GM18507 (cell line): ENCODE measurements at places on chromosomes 1 and 21.
A peak's percentile ranks its signal among the peaks of the same experiment; 100 is the strongest.

DNA sequence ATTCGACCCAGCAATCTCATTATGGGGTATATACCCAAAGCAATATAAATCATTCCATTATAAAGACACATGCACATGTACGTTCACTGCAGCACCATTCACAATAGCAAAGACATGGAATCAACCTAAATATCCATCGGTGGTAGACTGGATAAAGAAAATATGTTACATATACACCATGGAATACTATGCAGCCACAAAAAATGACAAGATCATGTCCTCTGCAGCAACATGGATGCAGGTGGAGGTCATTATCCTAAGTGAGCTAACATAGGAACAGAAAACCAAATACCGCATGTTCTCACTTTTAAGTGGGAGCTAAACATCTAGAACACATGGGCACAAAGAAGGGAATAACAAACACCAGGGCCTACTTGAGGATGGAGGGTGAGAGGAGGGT, 115.5 kb downstream of the PTPN14 start:
- no peak for DNase-seq

DNA sequence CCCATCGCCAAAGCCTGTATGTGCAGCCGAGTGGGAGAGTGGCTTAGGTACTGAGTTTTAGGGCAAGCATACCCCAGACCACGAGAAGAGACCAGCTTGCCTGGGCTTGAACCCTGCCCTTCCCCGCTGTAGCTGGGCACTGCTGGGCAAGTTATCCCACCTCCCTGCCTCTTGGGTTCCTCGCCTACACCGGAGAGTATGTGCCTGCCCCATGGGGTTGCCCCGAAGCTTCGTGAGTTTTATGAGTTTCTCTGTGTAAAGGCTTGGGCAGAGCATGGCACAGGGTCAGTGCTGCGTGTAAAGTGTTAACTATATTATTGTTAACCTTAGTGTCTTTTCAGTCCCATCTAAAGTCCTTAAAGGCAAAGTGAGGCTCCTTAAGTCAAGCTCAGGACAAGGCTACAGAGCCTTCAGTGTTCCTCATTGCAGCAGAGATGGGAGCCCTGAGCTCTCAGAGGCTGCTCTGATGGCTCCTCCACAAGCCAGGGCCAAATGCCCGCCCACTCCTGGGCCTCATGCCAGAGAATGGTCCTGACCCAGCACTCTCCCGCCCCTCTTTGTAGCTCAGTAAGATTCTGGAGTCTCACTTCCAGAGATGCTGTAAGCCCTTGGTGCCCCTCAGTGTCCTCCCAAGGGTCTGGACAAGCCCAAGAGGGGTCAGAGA, 37.0 kb upstream of the KCNA10 start:
- DNase-seq = no peak

DNA sequence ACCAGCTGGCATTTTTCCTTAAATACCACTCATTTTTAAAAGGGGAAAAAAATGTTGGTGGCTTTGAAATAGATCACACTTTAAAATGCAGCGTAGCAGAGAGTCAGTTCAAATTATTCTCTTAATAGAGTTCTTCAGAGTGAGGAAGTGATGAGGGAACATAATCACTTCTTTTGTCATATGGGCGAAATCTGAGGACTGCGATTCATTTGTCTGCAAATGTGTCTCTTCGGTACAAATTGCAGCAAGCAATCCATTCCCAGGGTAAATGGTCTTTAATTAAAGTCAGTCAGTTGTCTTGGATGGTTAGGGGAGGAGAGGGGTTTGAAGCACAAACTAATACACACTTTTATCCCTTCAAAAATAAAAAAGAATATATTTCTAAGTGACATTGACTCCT, 86.0 kb upstream of the SELENON start:
- DNase-seq = no peak

- DNase-seq = no peak
Observed at GRCh38 chr1:22646384-22646783, 3.0 kb downstream of the C1QC start.

- peak; percentile 9 for DNase-seq
Observed at GRCh38 chr1:162530307-162530987, 31.1 kb upstream of the UAP1 start.

- DNase-seq = no peak
Observed at GRCh38 chr1:20867847-20868246, 80.7 kb upstream of the HP1BP3 start.

DNA sequence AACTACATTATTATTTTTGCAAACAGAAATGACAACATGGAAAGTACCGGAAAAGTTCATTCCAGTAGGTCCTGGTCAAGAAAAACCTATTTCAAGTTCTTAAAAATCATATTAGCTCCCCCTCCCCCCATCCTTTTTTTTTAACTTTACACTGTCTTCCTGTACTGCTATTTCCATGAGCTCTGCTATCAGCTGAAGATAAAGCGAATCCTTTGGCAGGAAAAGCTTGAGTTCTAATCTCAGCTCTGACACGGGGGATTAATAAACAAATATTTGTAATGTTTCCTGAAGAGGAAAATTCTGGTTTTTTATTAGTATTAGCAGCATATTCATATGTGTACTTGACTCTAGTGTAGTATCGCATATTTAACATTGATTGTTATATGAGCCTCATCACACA, 190.7 kb upstream of the ESRRG start:
- no peak for DNase-seq

DNA sequence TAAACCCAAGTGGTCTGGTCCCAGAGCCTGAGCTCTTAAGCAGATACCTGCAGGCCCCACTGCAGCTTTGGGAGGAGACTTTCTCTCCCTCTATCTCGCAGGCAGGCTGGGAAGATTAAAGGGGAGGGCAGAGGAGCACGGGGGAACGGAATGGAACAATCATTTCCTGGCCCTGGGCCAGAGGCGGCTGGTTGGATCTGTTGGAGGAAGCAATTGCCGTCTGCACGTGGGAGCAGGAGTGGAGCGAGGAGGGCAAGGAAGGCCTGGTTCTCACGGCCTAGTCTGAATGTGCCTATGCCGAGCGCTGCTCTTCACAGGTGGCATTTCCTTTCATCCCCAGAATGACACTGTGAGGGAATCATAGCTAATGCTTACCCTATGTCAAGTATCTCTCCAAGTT, 23.7 kb downstream of the NKAIN1 start:
- no peak for DNase-seq

GRCh38 chr1:224245188-224245587, 62.1 kb downstream of the DEGS1 start:
- no peak for DNase-seq

DNA sequence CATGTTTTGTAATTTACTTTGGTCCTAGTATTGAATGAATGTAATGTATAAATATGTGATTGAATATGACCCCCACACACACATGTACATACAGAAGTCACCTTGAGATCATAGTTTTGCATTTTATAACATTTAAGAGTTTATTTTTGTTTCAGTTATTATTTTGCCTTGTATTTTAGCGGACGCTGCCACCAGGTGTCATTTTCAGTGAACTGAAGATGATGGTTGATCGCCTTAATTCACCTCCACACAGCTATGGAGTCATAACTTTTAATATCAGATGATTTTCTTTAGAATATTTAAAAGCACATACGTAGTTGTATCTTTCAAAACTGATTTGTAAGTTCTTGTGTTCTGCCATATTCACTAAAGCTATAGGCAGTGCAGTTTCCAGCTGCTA, 130.4 kb downstream of the DYRK1A start:
- no peak for DNase-seq

GRCh38 chr1:14970799-14971141, 182.8 kb upstream of the TMEM51 start:
- no peak for DNase-seq

- DNase-seq = no peak
Observed at GRCh38 chr1:10484521-10484920, 9.8 kb downstream of the PEX14 start.

GRCh38 chr21:30839304-30839703, 9.7 kb upstream of the KRTAP7-1 start:
- DNase-seq = no peak

GRCh38 chr1:11462224-11462923, 16.6 kb upstream of the DISP3 start:
- no peak for DNase-seq

DNA sequence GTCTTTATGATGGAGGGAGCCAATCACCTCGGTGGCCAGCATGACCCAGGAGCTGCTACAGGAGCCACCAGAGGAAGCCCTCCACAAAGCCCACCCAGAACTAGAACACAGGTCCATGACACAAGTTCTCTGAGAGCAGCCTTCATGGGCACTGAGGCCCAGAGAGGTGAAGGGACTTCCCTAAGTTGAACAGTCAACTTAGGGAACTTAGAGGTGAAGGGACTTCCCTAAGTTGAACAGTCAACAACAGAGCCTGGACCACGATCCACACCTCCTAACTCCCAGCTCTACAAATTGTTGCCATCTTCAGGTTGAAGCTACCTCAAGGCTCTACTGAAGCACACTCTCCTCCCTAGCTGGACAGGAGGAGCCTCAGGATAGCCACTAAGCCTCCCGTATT, 132.7 kb downstream of the CCDC185 start:
- DNase-seq = no peak

DNA sequence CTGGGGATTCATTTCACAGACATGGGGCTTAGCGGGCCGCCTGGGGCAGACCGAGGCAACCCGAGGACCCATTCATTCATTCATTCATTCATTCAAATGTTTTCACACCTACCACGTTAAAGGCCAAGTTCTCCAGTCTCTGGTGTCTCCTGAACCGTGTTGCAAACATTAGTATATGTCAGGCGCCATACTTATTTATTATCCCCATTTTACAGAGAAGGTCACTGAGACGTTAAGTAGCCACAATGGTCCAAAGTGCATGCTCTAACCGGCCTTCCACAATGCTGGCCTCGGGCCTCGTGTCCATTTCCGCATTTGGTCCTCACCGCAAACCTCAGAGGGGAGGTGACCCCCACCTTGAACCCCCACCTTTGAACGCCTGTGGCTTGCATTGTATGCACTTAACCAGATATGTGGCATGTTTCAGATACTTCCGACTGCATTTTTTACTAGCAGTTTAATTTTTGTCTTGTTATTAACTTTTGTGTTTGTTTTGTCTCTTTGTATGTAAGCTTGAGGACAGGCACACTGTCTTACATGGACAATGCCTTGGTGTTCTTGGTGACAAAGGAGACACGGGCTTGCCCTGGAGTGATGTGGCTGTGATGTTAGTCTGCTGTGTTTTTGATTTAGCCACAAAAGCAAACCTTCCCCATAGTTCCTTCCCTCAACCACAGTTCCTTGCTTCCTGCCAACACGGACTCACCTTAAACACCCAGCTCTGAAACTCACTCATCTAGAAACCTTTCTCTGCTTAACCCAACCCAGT, 1.2 kb upstream of the IFFO2 start:
- no peak for DNase-seq
